ENCODE measurements at places on chromosomes 16 and 17.
A peak's percentile ranks its signal among the peaks of the same experiment; 100 is the strongest.

- no peak for DNase-seq
Observed at GRCh38 chr17:63132459-63132911, 166.4 kb downstream of the TANC2 start.

GRCh38 chr17:75853433-75853832, 1.7 kb downstream of the WBP2 start:
- no peak for DNase-seq

DNA sequence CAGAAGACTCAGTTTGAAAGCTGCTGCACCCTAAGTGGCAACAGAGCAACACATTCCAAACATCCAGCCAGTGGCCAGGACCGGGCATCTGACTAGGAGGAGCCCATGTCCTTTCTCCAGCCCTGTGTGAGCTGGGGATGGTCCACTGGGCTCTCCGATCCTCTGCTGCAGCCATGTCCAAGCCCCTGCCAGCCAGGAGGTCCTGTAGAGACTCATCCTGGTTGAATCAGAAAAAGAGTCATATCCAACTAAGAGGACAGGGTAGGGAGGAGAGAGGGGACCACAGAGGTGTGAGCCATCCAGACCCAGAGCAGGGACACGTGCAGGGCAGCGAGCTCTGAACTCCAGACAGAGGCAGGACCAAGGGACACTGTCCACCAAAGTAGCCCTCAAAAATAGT, 163.0 kb upstream of the CDH5 start:
- DNase-seq = no peak

- DNase-seq = no peak
Observed at GRCh38 chr17:74243013-74243755, 29.8 kb downstream of the TTYH2 start.

DNA sequence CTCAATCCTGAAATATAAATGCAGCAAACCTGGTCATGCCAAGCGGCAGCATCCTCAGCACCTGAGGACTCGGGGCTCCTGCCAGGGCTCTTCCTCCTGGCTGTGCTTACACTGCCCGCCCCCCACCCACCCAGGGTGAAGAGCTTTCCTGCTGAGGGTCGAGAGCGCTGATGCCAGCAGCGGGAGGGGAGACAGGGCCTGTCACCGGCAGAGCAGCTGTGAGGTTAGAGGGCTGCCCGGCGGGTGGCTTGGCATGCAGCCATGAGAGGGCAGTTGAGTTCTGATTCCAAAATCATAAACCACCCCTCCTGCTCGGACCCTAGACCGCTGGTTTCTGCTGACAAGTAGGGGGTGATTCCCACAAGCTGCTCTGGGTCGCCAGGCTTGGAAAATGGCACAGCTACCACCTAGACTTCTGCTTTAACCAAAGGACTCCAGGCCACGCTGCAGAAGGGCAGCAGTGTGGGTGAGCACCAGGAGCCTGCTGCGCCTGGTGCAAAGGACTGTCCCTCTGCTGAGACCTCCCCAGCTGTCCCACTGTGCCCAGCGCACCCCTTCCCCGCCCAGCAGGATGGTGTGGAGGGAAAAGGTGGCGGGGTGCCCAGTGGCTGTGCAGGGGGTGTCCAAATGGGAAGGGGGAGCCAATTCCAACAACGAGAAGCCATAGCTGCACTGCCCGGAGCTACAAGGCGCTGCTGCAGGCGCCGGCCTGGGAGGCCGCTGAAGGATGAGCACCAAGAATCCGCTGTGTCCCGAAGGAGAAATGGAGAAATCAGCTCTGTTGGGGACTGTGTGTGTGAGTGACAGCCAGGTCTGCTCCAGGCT, 26.6 kb downstream of the MXRA7 start:
- DNase-seq = no peak

DNA sequence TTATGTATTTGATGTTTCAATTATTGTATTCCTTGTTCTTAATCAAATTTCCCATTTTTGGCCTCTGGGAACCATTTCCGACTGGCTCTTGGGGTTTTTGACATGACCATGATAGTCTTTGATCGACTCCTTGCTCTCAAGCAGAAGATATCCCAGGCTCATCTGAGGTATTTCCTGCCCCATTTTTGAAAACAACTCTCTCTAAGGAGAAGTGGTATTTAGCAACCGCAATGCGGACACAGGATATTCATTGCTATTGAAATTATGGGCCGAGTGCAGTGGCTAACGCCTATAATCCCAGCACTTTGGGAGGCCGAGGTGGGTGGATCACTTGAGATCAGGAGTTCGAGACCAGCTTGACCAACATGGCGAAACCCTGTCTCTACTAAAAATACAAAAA, 5.5 kb downstream of the TANGO6 start:
- DNase-seq = no peak

GRCh38 chr17:72056727-72057290, 64.0 kb upstream of the SOX9 start:
- DNase-seq = no peak

DNA sequence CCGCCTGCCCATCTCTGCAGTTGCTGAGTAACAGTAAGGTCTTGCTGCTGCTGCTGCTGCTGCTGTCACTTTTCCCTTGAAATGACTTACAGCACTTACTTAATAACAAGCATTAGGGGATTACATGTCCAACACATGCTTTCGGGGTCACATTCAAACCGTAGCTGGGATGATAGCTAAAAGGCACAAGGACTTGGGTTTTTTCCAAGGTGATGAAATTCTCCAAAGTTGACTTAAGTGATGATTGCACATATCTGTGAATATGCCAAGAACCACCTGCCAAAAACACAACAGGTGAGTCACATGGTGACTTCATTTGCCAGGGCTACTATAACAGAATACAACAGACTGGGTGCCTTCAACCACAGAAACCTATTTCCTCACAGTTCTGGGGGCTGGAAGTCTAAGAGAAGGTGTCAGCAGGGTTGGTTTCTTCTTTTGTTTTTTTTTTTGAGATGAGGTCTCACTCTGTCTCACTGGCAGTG, 121.9 kb upstream of the TNRC6C start:
- no peak for DNase-seq

DNA sequence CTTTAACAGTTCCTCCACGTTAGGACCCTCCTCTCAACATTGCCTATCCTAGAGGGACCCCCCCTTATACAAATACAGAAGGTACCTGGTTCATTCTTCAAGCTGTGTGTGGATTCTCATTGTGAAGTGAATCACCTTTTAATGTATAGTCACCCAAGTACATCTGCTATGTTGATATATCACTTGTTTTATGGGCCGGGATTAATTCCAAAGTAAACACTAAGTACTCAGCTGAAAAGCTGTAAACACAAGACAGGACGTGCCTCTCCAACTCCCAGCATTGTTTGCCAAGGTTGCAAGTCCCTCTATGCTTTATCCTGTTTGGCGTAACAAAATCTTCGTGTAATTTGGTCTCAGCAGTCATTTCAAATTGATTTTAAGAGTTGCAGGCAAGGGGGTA, 123.6 kb downstream of the RBFOX1 start:
- no peak for DNase-seq

DNA sequence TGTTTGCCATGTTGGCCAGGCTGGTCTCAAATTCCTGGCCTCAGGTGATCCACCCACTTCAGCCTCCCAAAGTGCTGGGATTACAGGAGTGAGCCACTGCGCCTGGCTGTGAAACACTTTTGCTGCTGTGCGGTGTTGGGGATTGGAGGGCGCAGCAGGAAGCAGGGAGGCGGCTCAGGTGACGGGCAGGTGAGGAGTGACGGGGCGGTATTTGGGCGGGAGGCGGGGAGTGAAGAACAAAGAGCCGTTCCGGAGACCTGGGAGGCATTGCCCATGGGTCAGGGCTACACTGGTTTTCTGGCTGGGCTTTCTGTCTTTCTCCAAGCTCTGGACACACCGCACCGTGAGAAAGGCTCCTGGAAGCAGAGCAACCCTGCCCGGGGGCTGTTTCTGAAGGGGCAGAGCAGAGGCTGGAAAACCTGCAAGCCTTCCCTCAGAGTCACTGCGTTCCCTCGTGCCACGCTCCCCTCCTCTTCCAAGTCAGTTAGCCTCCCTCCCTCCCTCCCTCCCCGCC, 22.1 kb downstream of the CRISPLD2 start:
- no peak for DNase-seq

- DNase-seq = no peak
Observed at GRCh38 chr16:12132290-12132689, 155.8 kb downstream of the SNX29 start.

- no peak for DNase-seq
Observed at GRCh38 chr17:83079766-83080578, 563 bp downstream of the METRNL start.

- DNase-seq = no peak
Observed at GRCh38 chr16:81367821-81368220, 53.1 kb downstream of the GAN start.

DNA sequence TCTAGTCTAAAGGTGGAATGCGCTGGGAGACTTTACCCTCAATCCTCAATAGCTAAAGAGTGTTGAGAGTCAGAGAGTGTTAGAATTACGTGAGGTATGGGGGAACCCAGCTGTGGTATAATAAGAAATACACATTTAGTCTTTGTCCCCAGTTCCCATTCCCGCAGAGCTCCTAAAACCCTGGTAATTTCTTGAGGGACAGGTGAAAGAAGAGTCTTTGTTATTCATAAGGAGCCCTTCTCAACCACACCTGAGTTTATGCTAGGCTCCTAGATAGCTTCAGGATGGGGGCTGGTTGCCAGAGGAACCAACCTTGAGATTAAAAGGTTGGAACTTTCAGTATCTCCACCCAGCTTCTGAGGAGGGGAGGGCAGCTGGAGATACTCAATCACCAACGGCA, 5.8 kb downstream of the ZNF18 start:
- DNase-seq = no peak

DNA sequence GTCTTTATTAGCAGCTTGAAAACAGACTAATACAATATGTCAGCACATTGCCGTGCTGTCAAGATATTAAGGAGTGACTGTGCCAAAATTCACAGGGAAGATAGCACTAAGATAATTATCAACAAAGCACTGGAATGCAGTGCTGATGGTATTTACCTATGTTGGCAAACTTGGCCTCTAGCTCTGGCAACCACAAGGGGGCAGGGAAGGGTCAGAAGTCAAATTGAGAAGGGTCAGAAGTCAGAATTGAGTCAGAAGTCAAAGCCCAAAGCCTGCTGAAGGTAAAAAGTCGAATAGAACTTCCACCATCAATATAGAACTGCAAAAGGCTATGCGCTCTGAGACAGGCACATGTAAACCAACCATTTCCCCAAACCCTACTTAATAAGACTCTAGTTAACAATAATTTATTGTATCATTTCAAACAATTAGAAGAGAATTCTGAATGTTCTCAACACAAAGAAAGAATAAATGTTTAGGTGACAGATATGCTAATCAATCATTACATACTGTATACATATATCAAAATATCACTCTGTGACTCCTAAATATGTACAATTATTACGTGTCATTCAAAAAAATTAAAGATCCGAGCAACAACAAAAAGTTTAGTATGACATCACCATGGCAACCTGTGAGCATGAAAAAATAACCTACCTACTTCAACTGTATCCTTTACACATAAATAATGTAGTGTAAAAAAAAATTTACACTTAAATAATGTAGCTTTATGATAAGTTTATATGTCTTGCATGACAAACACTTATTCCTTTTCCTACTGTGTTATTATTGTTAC, 916.1 kb downstream of the KCNJ2 start:
- peak; percentile 1 for DNase-seq

DNA sequence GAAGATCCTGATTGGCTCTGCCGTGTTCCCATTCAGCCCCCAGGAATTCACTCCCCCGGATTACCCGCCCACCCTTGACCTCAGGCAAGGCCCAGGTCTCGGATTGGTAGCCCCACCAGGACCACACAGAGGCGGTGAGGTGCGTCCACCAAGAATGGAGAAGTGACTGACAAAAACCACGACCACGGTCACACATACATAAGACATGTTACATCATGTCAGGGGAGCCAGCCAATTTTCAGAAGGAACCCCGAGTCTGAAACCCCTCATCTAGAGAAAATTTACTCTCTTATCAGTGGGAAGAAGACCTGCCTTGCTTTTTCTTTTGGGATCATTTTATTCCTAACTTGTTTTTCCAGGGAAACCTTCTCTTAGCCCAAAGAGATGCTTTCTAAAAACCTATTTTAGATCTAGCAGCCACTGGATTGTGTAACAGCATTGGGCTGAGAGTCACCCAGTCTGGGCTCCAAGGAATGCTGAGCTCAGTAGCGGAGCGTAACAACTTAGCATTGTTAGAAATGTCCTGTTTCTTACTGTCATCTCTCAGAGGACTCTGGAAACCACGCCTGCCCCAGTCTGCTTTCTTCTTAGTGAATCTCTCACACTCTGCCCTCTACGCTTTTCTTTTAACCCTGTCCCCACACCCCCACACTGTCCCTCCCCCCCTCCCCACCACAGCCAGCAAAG, 164.1 kb downstream of the CMIP start:
- no peak for DNase-seq

- no peak for DNase-seq
Observed at GRCh38 chr17:71378741-71379140, 742.1 kb upstream of the SOX9 start.

GRCh38 chr16:22386976-22387375, 12.6 kb upstream of the CDR2 start:
- no peak for DNase-seq

- DNase-seq = no peak
Observed at GRCh38 chr16:17619261-17619660, 148.5 kb upstream of the XYLT1 start.

GRCh38 chr17:81245024-81245664, 6.0 kb downstream of the NDUFAF8 start:
- DNase-seq = no peak

DNA sequence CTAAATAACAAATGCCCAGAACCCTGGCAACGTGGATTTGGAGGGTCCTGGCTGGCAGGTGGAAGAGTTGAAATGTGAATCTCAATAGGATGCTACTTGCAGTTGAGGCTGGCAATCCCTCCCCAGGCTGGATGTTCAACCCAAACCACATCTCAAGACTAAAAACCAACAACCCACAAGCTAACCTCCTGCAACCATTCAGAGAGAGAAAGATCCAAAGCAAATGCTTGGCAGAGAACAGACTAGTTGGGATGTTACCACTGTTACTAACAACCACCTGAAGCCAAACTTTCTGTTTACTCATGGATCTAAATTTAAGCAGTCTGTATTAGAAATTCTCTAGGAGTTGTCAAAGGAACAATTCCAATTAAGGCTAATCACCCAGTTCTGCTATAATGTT, 27.9 kb downstream of the SMG6 start:
- DNase-seq = peak; percentile 57

DNA sequence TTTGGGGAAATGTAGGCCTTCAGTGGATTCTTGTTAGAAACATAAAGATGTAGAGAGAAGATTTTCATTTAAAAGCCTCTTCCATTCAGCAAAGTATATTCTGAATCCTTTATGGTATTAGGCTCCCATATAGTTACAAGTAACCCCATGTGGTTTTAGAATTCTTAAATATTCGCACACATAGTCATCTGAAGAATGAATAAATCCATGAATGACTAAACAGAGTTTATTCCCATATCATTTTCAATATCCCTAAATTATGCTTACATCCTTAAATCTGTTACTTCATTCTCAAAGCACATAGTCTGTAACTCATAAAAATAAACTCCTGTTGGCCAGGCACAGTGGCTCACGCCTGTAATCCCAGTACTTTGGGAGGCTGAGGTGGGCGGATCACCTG, 962.1 kb downstream of the KCNJ18 start:
- DNase-seq = no peak

- no peak for DNase-seq
Observed at GRCh38 chr17:35002876-35003551, 22.7 kb downstream of the LIG3 start.

GRCh38 chr16:13324851-13325250, 423.5 kb downstream of the SHISA9 start:
- no peak for DNase-seq

All from thymus (tissue), 14 donors.